ENCODE measurements at places on chromosomes 4 and X.

DNA sequence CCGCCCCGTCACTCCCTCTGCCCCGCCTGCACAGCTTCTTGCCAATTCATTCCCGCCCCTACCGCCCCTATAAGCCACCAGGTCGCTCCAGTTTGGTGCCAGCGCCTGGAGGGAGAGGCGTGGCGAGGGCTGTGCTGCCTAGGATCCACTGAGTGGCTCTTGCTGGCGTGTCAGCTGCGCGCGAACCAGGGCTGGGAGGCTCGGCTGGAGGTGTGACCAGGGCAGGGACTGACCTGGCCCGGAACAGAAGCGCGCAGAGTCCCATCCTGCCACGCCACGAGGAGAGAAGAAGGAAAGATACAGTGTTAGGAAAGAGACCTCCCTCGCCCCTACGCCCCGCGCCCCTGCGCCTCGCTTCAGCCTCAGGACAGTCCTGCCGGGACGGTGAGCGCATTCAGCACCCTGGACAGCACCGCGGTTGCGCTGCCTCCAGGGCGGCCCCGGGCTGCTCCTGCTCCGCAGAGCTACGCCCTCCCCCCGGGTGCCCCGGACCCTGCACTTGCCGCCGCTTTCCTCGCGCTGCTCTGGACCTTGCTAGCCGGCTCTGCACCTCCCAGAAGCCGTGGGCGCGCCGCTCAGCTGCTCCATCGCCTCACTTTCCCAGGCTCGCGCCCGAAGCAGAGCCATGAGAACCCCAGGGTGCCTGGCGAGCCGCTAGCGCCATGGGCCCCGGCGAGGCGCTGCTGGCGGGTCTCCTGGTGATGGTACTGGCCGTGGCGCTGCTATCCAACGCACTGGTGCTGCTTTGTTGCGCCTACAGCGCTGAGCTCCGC, at the start of gene GPR78:
Gene GPR78 (plus strand): TSS at position 72 of the 773 bp plus-strand sequence. CDS start 591 bp downstream, at position 663.
- no peak for DNase-seq

- DNase-seq, result peak; percentile 61
These were observed 69.4 kb downstream of the HMGB2 start for GRCh38 chr4:173264684-173265185.

DNA sequence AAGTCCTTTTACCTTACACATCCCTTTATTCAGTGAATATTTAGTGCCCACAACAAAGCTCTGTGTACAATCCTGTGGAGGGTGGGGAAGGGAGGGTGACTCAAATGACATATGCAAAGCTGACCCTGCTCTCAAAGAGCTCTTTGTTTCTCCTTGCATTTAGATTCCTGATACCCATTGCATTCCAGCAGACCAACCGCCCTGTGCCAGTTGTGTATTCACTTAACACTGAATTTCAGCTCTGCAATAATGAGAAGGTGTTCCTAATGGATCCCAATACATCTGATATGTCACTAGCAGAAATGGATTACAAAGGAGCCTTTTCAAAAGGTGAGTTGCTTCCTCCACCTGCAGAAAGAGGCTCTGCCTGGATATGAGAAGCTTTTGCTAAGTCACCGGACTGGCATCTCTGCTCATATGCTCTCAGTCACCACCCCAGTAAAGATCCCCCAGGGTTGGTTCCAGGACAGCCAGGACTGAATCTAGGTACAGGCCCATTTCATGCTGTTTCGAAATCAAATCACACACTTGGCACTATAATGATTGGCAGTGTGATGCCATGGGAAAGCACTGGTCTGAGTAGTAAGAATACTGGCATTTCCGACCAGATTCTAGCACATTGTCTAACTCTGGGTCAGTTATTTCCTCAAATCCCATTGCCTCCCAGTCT, 17.1 kb upstream of the ANXA3 start:
- DNase-seq, result no peak

GRCh38 chrX:141214196-141214595, 28.1 kb downstream of the SPANXC start:
- no peak for DNase-seq

DNA sequence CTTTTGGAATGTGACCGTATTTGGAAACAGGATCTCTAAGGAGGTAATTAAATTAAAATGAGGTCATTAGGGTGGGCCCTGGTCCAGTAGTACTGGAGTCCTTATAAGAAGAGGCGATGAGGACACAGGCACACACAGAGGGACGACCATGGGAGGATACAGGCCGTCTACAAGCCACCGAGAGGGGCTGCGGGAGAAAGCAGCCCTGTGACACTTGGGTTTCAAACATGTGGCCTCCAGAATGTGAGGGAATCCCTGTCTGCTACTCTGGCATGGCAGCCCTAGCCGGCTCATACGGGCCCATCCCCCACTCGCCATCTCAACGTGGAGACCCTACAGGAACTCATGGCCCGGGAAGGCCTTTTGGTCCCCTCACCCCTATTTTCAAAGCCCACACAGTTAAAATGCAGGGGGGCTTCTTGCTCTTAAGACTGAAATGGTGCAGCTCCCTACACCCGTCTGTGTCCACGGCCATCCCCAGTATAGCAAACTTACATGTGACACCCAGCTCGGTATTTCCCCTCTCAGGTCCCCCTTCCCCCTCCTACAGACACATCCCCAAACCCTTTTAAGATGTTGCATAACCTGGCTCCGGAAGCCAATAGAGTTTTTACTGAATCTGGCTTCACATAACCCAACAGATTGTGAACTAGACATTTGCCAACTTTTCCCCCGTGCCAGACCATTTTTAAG, 124.1 kb upstream of the TBL1X start:
- DNase-seq, result no peak

DNA sequence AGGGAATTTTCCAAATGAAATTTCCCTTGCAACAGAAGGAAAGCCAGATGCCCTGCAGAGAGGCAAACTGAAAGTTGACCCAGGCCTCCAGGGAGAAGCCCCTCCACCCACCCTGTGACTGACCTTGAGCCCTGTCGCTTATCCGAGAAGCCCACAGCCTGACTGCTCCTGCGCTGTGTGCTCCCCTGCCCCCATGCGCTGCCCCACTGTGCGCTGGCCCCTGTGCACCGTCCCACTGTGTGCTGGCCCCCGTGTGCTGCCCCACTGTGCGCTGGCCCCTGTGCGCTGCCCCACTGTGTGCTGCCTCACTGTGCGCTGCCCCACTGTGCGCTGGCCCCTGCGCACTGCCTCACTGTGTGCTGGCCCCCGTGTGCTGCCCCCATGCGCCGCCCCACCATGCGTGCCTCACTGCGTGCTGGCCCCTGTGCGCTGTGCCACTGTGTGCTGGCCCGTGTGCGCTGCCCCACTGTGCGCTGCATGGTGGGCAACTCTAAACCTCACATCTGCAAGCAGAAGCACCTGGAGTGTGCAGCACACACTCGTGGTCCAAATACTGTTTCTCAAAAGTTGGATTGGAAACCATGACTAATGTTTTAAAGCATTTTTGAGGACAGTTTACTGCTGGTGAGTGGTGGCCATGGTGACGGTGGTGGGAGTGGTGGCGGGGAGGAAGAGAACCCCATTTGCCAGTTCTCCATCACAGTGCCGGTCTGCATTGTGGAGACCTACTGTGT, 8.3 kb upstream of the GRPEL1 start:
- no peak for DNase-seq

Measured in NCI-H1436 (cell line).